ENCODE measurements at places on chromosomes 2 and 18. TPM values are rescaled to one million over a fixed set of nuclear protein-coding genes. Genes with fewer than 3 reads are reported as not detected.

FAM124B gene
- 13.3 TPM for total RNA-seq

FBLN7 gene
- 2.2 TPM for total RNA-seq

MGAT5 gene
- 158 TPM for total RNA-seq

ANKRD30B gene
- under 0.01 TPM for total RNA-seq

ANTXR1 gene
- total RNA-seq: 0.65 TPM

STAT4 gene
- total RNA-seq: 0.40 TPM

CPS1 gene
- total RNA-seq: 0.44 TPM

KIAA2012 gene
- not detected for total RNA-seq

SERPINB3 gene
- not detected for total RNA-seq

GALR1 gene
- not detected for total RNA-seq

RAPH1 gene
- 24.6 TPM for total RNA-seq

CDCA7 gene
- 3.9 TPM for total RNA-seq

FBXO41 gene
- total RNA-seq: 0.22 TPM

PROKR1 gene
- not detected for total RNA-seq

DARS1 gene
- 36.0 TPM for total RNA-seq

TRPM8 gene
- not detected for total RNA-seq
